Dorsolateral prefrontal cortex (tissue), 122 donors: ENCODE measurements at places on chromosomes 5 and 9. TPM values are rescaled to one million over a fixed set of nuclear protein-coding genes. Genes with fewer than 3 reads are reported as not detected.

DNA sequence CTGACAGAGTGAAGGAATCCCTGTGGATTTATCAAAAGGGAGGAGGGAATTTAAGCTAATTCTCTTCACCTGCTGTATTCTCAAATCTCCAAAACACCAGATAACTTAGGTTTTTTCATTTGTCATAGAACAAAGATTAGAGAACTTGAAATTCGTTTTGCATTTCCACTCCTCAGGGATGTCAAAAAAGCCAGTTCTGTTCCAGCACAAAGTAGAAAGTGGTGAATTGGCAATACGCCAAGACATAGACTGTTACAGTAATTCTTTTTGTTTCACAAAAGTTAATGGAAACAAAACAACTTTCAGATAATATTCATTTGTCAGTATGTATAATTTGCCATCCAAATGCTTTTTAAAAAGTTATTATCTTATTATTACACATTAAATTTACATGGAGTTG is 15.0 kb downstream of the S1PR3 start:
- DNase-seq: no peak

DNA sequence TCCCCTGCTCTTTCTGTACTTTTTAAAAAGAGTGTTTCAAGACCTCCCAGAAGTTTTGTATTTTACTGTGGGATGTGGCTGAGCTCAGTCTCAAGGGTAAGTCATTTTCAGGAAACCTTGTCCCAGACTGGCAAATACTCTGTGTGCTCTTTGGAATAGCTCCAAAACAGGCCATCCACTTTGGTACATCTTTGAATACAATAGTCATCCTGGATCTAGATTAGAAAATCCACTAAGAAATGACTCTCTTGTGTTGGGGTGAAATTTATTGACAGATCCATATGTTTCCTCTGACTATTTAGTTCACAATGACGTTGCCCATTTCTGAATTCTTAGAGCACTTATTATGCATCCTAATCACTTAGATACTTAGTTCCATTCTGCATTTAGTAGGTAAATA is 95.2 kb downstream of the PLCXD3 start:
- DNase-seq: no peak

DNA sequence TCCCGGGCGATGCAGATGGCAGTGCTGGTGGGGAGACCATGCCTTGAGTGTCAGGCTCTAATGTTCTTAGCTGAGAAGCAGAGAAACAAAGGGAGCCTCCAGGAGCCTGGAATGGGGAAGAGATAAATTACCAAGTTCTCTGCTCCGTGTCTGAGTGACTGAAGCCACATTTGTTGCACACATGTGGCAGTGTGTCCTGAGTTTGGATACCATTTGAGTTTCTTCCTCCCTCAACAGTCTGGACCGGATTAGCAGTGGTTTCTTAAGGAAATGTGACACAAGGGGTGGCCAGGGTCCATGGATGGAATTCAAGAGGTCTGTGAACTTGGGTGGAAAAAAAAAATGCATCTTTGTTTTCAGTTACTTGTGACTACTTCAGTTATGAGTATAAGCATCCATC is 50.7 kb upstream of the GARNL3 start:
- DNase-seq: no peak

- no peak for DNase-seq
Measured at GRCh38 chr5:157570531-157571200, 4.9 kb downstream of the ADAM19 start.

Gene RIGI
- 6.4 TPM for total RNA-seq

DNA sequence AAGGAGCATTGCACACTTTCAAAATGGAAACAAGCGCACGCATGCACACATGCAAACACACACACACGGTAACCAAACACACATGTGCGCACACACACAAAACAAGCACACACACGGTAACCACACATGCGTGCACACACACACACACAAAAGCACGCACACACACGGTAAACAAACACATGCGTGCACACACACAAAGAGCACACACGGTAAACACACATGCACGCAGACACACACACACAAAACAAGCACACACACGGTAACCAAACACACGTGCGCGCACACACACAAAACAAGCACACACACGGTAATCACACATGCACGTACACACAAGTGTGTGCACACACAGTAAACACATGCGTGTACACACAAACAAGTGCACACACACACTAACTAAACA is 19.3 kb upstream of the SLC6A3 start:
- DNase-seq: no peak

GRCh38 chr5:151030056-151030336 is 9.6 kb downstream of the GPX3 start:
- no peak for DNase-seq

- DNase-seq: no peak
Measured at GRCh38 chr5:179199246-179199645, 139.1 kb downstream of the ZNF354C start.

Gene APBA1
- 64.7 TPM for total RNA-seq

DNA sequence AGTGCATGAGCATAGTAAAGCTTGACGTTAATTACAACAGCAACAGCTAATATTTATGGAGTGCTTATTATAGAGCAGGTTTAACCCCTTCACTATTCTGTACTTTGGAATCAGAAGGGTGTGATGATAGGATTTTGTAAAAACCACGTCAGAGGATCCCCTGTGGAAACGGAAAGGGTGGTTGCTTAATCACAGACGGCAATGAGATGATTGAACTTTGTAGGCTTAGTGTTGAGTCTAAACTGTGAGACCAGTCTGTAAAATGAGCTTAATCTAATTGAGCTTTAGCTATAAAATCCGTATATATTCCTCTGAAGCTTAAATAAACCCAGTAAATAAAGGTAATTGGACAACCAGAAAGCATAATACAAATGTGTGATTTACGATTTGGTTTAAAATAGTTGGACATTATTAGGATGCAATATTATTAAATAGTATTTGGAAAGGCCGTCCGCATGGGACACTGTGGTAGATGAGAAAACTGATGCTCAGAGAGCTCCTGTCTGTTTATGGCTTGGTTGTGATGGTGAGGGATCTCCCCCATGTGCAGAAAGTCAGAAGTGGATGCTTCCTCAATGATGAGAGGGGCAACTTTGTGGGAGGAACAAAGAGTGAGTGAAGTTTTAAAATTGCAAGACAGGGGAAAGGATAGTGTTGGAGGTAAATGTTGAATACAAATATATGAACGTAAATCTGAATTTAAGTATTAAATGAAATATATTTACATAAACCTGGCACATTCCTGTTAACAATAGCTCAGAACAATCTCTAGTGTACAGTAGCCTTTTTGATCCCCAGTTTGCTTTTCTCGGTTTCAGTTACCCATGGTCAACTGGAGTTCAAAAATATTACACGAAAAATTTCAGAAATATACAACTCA is 23.4 kb upstream of the SCGB3A2 start:
- no peak for DNase-seq

- no peak for DNase-seq
Measured at GRCh38 chr5:50501491-50502228, 60.6 kb upstream of the EMB start.

Gene HEMGN
- not detected for total RNA-seq

- no peak for DNase-seq
Measured at GRCh38 chr5:108730617-108731340, 16.9 kb upstream of the FER start.

Gene SNCB
- total RNA-seq: 354 TPM

DNA sequence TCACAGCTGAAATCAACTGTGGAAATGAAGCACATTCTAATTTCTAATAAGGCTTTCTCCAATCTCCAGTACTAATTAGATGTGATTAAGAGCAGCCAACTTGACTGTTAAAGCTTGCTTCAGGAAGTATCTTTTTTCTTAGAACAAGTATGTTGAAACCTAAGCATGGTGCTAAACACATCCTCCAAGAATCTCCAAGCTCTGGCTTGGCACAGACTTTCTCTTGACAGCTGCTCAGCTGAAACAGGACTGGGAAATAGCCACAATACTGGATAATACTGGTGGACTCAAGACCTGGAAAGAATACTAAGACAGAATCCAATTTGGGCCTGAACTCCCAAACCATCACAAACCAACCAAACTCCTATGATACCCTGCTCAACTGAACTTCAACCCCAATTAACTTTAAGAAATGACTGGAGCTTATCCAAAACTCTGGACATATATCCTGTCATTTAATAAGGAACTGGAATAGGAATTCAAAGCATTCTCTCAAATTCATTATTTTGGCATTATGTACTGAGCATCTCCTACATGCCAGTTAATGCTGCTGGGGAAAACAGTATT is 16.2 kb downstream of the PRKAA1 start:
- DNase-seq: no peak

DNA sequence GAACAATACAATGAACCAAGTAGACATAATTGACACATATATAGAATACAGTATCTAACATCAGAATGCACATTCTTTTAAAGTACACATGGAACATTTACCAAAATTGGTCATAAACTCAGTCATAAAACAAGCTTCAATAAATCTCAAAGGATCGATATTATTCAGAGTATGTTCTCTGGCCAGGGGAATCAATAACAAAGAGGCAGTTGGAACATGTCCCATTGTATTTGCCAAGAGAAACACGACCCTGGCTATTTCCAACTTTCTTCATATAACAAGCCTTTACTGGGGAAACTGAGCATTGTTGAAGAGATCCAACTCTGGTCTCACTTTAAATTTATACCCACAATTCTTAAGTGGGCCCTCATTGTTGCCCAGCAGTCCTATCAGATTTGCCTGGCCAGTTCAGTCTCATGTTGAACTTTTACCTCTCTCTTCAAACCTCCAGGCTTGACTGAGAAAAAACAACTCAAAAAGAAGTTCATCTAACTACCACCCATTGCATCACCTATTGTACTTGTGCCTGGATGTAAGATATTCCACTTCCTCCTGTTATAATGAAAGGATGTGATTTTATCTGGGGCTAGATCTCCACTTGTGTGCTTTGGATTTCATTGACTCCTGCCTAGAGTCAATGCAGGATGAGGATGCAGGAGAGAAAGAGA is 162.5 kb downstream of the HSPA4 start:
- no peak for DNase-seq

GRCh38 chr9:100428871-100429654 is 2.1 kb downstream of the MSANTD3 start:
- no peak for DNase-seq

DNA sequence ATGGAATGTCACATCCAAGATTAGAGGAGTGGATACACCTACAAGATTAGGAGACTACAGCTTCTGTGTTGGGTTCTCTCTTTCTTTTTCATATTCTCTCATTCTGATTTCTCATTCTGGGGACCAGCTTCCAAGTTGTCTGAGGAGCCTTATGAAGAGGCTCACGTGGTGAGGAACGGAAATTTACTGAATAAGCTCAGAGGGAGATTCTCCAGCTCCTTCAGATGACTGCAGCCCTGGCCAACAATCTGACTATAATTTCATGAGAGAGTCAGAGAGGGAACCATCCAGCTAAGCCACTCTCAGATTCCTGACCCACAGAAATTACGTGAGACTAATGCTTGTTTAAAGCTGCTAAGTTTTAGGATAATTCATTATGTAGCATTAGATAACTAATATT is 27.1 kb upstream of the TENT2 start:
- DNase-seq: no peak

DNA sequence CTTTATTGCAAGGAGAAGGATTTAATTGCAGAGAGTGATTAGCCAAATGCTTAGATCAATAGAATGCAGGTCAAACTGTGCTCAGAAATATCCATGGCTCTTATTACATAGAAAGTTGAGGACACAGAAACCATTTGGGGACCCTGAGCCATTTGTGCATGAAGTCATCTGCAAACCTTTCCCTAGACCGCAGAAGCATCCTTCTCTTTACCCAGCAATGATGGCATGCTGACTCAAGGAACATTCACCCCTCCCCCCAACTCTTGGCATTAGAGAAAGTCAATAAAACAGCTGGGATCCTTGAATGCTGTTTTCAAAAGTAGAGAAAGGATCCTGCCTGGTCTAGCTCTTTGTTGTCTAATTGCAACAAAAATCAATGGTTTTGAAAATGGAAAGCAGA is 73.5 kb downstream of the PPP2R2B start:
- no peak for DNase-seq

DNA sequence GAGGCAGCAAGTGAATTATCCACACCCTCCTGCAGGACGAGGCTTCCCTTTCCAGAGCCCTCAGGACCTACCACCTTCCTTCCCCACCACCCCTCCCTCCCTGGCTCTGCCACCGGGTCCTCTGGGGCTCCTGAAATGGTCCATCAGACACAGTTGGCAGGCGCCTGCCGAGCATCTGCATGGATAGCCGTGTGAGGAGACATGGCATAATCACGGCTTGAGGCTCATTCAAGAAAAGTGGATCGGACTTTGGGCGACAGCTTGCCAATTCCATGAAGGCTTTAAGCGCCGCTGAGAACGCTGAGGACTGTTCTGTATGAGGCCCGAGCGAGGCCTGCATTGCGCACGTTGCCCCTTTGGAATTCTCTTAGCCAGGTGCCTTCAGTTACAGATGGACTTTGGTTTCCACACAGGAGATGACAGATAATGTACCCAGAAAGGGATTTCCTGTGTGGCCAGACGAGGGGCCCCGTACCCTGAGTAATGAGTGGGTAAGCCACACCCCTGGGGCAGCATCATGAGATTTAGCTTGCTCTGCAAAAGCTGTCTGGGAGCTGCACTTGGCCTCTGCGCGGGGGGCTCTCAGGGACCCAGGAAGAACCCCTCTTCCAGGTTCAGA is 179.8 kb downstream of the OLFM1 start:
- DNase-seq: no peak

GRCh38 chr5:138224712-138225111 is 11.6 kb upstream of the CDC23 start:
- DNase-seq: no peak

DNA sequence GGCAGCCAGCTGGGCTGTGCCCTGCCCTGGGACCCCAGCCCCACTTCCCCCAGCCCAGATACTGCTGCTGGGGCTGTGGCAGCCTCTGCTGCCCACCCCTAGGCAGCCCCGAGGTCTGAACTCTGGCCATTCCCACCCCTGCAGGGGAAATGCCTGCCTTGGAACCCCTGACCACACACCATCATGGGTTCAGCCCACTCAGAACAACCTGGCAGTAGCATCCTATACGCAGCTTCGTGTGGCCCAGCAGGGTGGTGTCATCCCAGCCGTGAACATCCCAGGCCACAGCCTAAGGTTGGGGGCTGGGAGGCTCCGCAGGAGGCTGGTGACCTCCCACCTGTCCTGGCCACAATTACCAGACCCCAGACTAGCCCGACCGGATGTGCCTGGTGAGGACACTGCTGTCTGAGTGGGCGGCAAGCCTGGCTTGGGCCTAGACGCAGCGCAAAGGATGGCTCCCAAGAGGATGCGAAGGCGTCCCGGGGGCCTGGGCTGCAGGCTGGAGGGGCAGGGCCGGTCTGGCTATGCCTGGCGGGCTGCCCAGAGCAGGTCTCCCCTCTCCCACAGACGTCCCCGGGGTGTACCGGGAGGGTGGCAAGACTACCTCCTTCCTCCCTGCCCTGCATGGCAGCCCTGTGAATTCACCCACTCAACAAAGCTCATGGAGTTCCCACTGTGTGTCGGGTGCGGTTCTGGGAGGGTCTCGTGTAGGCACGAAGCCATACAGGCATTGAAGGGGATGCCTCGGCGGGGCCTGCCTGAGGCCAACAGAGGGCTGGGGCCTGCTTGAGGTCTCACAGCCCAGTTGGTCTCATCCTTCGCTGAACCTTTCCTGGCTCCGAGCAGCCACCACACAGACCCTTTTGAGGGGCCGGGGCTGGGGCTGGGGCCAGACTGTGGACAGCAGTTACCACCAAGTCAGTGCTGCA is 1.5 kb upstream of the SLC34A3 start:
- DNase-seq: no peak

Gene FAM151B
- total RNA-seq: 6.4 TPM

Gene CLTB
- total RNA-seq: 154 TPM

GRCh38 chr9:68822596-68823165 is 117.6 kb downstream of the PIP5K1B start:
- DNase-seq: no peak

Gene FUBP3
- total RNA-seq: 41.5 TPM

Gene DNM1
- total RNA-seq: 757 TPM

GRCh38 chr5:130963798-130964197 is 201.3 kb downstream of the HINT1 start:
- no peak for DNase-seq
